Gastroesophageal sphincter (tissue), 4 donors: ENCODE measurements at places on chromosomes 3 and 15.
A peak's percentile ranks its signal among the peaks of the same experiment; 100 is the strongest.

GRCh38 chr3:53482227-53482626, 12.2 kb upstream of the CACNA1D start:
- H3K36me3 ChIP-seq = no peaks in the 10 kb centered on the region
- H3K4me1 ChIP-seq = no peaks in the 10 kb centered on the region
- ATAC-seq = no peak
- H3K27me3 ChIP-seq = no peaks in the 10 kb centered on the region

GRCh38 chr15:77998592-77998991, 78.9 kb downstream of the TBC1D2B start:
- H3K4me3 ChIP-seq = no peak overlapping the region
- no peaks in the 10 kb centered on the region for H3K36me3 ChIP-seq
- peaks cover 26% of the 10 kb centered on the region for H3K4me1 ChIP-seq
- H3K27ac ChIP-seq = no peak overlapping the region
- ATAC-seq = no peak

- H3K36me3 ChIP-seq = no peaks in the 10 kb centered on the region
- no peaks in the 10 kb centered on the region for H3K27me3 ChIP-seq
- no peak overlapping the region for H3K4me3 ChIP-seq
- no peak for ATAC-seq
- peaks cover 58% of the 10 kb centered on the region for H3K4me1 ChIP-seq
- no peak overlapping the region for H3K27ac ChIP-seq
Observed at GRCh38 chr3:5126586-5126985, 4.5 kb downstream of the ARL8B start.

GRCh38 chr15:49908236-49908932, 210.6 kb downstream of the ATP8B4 start:
- H3K27ac ChIP-seq = no peak overlapping the region
- H3K4me1 ChIP-seq = no peaks in the 10 kb centered on the region
- ATAC-seq = no peak
- H3K36me3 ChIP-seq = no peaks in the 10 kb centered on the region
- H3K27me3 ChIP-seq = no peaks in the 10 kb centered on the region

DNA sequence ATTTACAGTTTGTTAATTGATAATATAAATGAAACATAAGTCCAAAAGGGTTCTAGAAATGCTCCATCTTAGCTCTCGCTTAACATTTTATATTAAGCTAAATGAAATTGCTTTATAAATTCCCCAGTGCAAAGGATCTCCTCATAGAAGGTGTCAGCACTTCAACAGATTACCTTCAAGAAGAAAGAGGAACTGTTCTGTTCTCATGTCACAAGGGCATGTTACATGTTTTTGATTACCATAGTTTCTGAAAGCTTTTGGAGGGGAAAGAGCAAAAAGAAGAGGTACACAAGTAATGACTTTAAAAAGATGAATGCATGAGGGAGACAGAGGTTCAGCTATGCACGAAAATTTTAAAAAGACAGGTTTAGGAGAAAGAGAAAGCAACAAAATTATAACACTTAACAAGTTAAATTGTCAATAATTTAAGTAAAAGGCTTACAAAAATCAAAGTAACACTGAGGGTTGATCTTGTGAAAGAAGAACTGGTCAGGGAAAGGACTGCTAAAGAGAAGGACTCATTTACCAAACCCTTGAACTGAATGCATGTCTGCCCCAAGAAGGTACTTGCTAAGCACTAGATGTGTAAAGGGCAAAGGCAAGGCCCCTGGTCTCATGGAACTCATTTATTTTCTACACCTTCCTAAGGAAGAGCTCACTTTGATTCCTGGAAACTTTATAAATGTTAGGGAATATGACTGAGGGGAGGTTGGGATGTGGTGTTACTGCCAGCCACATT, 45.1 kb downstream of the CCDC191 start:
- no peaks in the 10 kb centered on the region for H3K27me3 ChIP-seq
- no peak for ATAC-seq
- H3K4me3 ChIP-seq = no peak overlapping the region
- no peak overlapping the region for H3K27ac ChIP-seq
- H3K4me1 ChIP-seq = no peaks in the 10 kb centered on the region

GRCh38 chr3:130504701-130505100, 12.3 kb upstream of the COL6A6 start:
- ATAC-seq = no peak
- peaks cover 11% of the 10 kb centered on the region for H3K27me3 ChIP-seq
- no peak overlapping the region for H3K4me3 ChIP-seq
- H3K36me3 ChIP-seq = no peaks in the 10 kb centered on the region
- H3K4me1 ChIP-seq = no peaks in the 10 kb centered on the region

GRCh38 chr3:177499779-177500423, 302.6 kb upstream of the TBL1XR1 start:
- H3K36me3 ChIP-seq = no peaks in the 10 kb centered on the region
- H3K27ac ChIP-seq = no peak overlapping the region
- H3K27me3 ChIP-seq = no peaks in the 10 kb centered on the region
- no peak for ATAC-seq

DNA sequence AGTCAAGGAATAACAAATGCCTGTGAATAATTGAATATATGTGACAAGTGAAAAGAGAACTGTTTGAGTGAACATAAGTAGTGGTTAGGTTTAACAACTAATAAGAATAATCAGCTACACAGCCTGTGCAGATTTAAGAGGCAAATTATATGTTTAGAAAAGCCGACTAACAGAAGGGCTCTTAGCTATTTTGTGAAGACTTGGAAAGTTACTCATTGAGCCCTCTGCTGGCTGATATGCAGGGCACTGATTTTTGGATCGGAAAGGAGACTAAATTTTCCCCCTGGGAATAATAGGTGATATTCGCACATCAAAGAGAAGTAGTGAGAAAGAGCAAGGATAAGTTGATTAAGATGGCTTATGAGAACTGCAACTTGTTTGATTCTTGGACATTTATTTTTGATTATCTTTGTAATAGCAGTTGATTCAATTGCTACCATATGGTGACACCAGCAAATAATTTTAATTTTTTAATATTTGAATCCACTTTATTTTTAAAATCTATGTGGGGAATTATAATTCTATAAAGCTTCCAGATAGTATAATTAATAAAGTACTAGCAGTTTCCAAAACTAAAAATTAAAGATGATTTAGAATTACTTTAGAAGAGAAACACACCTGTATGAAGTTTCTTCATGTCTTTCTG, 156.2 kb downstream of the NLGN1 start:
- H3K27ac ChIP-seq = no peak overlapping the region
- no peaks in the 10 kb centered on the region for H3K27me3 ChIP-seq
- no peaks in the 10 kb centered on the region for H3K4me1 ChIP-seq
- H3K4me3 ChIP-seq = no peak overlapping the region
- no peaks in the 10 kb centered on the region for H3K36me3 ChIP-seq
- peak; percentile 50 for ATAC-seq

GRCh38 chr15:78460737-78461136, 22.7 kb downstream of the IREB2 start:
- H3K27ac ChIP-seq = no peak overlapping the region
- no peak overlapping the region for H3K4me3 ChIP-seq
- peaks cover under 1% of the 10 kb centered on the region for H3K4me1 ChIP-seq
- ATAC-seq = no peak
- H3K36me3 ChIP-seq = peaks cover 3% of the 10 kb centered on the region
- H3K27me3 ChIP-seq = no peaks in the 10 kb centered on the region
